ENCODE measurements at places on chromosomes 3 and 15.

DNA sequence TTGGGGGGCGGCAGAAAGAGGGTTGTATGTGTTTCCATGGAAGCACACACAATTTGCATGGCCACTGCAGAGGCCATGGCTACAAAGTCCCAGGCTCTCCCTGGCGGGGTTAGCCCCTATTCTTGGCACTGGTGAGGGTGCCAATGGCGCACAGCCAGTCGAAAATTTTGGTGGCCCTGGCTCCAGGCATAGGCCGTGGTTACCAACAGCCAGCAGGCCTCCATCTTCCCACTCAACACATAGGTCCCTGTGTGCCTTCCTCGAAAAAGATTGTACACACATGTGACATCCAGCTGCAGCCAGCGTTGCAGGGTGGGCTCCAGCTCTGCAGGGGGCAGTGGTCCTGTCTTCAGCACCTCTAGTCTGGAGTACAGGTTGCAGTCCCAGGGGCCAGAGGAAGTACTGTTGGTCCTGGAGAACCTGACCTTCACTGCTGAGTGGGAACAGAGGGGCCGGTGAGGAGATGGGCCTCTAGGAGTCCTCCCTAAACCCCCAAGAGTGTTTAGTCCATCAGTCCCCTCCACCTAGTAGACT is 7.1 kb downstream of the P4HTM start:
- no peak for DNase-seq

GRCh38 chr15:41866263-41866703 is 27.6 kb downstream of the SPTBN5 start:
- no peak for DNase-seq

DNA sequence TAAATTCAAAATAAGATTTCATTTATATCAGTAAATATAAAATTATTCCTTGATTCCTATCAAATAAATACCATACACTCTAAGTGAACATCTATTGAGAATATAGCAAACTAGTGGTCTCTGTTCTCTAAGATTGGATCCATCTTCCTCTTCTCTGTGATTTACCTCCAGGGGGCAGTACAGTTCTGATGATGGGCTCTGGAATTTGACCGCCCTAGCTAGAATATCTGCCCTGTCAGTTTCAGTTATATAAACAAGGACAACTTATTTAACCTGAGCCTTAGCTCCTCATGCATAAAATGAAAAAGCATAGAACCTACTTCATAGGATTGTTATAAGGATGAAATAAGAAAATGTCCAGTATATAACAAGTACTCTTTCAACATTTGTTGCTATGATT is 171.1 kb upstream of the CCDC54 start:
- peak; percentile 51 for DNase-seq

GRCh38 chr3:169232863-169233262 is 430.6 kb downstream of the MECOM start:
- DNase-seq: no peak

DNA sequence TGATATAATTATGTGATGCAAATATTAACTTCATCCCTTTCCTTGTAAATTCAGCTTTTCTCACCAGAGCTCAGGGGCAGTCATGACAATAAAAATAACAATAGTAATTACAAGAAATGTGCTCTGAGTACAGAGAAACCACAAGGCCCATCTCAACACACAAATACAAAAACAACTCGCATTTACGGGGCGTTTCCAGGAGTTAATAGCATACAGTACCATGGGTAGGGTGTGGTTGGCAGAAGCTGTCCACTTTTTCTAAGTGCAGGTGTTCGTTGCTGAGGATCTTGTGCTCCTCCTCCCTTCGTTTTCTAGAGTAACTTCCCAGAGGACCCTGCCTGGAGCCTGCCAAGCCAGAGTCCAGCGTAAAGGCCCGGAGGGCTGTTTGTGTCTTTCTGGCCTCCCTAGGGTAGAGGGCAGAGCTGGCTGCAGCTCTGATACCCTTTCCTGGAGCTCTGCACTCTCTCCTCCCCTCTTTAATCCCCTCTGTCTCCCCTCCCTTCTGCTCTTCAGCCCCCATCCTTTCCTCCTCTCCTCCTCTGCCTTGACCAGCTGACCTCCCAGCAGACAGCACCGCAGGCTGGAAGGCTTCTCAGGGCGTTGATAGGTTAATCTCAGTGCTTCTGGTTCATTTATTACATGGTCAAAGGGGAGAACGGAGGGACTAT is 11.4 kb downstream of the SEMA3G start:
- no peak for DNase-seq

- no peak for DNase-seq
Measured at GRCh38 chr15:74460298-74460697, 662 bp downstream of the UBL7 start.

GRCh38 chr15:81480645-81481053 is 106.6 kb upstream of the TMC3 start:
- peak; percentile 74 for DNase-seq

DNA sequence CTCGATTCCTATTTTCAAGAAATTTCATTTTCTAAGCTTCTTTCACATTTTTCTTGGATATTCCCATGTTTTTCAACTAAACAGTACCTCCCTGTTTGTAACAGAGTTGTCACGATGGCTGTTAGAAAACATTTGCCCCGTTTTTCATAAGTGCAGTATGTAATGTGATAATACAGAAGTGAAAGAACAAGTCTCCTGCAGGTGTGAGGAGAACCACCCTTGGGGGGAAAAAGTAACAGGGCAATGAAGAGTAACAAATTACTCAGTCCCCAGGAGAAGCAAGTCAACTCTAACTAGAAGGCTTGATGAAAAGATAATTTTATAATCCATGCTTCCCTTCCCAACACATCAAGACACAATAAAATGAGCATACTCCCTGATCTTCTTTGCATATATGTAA is 493.3 kb downstream of the FOXP1 start:
- DNase-seq: no peak

DNA sequence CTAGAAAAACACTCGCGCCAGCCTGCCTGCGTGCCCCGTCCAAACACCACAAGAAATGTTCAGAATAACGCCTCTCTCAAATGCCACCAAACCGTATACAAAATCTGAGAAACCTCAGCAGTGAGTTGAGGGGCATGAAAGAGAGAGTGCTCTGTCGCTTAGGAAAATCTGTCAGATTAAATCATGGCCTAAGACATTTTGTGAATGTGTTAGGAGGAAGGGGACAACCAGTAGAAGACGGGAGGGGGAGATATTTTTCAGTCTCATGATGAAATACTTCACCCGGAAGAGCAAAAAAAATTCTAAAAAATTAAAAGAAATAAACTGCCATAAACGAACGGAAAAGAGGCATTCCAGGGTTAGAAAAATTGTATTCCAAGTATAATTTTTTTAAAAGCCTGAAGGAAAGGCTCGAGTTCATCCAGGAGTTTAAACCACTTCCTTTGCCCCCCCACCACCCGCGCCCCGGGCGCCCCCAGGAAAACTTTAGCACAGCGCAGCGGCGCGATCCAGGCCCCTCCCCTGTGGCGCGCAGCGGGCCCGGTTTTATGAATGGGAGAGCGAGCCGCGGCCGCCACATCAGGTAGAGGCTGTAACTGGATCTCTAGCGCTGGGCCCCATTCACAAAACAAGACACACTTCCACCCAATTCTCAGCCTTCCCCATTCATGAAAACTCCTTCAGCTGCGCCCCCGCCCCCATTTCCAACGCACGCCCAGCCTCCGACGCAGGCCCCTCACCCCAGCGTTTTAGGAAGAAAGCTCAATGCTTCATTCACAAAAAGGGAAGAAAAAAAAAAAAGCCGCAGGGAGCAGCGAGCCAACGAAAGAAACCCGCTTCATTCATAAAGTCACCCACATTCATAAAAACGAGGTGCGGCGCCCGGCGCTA is 1.4 kb downstream of the ETV5 start:
- peak; percentile 86 for DNase-seq

GRCh38 chr3:195080125-195080524 is 190.8 kb downstream of the XXYLT1 start:
- no peak for DNase-seq

GRCh38 chr3:89375451-89375850 is 268.0 kb downstream of the EPHA3 start:
- peak; percentile 40 for DNase-seq

- no peak for DNase-seq
Measured at GRCh38 chr3:150393745-150394144, 14.4 kb upstream of the TSC22D2 start.

DNA sequence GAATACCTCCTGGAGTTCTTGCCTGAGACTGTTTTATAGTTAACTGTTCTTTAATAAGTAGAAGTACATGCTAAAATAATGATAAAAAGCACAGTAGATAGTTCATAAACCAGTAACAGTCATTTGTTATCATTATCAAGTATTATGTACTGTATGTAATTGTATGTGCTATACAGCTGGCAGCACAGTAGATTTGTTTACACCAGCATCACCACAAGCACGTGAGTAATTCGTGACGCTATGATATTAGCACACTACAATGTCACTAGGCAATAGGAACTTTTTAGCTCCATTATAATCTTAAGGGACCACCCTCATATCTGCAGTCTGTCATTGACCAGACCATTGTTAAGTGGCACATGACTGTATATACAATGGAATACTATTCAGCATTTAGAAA is 534.7 kb downstream of the FHIT start:
- DNase-seq: no peak

- no peak for DNase-seq
Measured at GRCh38 chr3:197337214-197337613, 38.8 kb upstream of the DLG1 start.

DNA sequence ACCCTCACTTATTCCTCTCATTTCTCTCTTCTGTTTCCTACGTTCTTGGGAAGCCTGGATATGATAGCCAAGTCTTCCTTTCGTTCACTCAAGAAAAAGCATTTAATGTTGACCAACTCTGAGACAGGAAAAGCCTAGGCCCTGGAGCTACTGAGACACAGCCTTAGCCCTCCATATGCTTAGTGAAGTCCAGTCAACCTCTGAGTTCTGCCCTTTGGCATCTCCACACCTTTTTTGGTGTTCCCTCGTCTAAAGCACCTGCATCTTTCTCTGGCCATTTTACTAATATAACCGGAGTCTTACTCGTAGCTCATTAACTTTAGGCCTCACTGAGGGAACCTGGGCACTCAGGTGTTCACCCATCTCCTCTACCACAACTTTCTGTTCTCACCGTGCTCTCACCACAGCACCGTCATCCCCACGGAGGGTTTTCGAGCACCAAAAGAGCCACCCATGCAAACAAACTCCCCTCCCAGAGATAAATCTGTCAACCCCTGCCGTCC is 632 bp downstream of the MTHFS start:
- DNase-seq: no peak

GRCh38 chr3:178170698-178171535 is 365.3 kb upstream of the KCNMB2 start:
- DNase-seq: peak; percentile 96

- no peak for DNase-seq
Measured at GRCh38 chr15:70286113-70286806, 188.5 kb upstream of the TLE3 start.

DNA sequence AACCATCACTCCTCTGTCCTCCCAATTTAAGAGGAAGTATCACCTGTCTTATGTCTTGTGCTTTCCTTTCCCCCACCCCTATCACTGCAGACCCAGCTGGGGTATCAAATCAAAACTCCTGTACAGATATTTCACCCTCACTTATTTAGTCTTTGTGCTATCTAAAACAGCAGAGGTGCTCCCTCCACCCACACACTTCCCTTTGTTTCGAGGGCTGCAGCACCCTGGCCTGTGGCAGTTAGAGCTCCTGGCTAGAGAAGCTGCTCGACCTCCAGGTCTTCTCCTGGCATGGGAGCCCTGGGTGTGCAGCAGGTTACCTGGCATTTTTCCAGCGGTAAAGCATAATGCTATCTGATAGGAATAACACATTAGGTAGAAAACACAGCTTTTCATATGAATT is 181.4 kb upstream of the BCL6 start:
- no peak for DNase-seq

GRCh38 chr3:100641471-100642032 is 32.2 kb downstream of the ADGRG7 start:
- no peak for DNase-seq

- no peak for DNase-seq
Measured at GRCh38 chr15:77817434-77817833, 184.7 kb upstream of the LINGO1 start.

GRCh38 chr3:79661896-79662295 is 105.9 kb downstream of the ROBO1 start:
- no peak for DNase-seq

DNA sequence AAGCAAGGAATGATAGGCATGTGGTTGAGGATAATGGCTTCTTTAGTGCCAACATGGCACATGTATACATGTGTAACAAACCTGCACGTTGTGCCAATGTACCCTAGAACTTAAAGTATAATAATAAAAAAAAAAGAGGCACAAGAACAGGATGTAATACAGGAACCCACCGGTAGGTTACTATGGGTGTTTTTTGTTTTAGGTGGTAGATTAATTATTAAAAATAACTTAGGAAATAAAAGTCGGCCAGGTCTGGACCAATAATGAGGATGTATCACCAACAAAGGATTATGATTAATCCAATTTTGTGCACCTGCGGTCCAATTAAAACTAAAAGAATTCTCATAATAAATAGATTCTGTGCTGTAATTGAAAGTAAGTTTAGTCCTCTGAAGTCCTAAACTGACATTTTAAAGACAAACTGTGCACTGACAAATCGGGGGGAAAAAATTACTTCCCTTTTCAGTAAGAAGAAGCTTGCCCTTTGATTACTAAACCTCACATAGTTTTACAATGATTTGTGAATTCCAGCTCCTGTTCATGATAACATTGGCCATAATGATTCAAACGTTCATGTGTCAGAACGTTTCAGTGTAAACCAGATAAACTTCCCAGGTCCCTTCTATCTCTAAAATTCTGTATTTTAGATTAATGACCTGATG is 62.2 kb downstream of the CASR start:
- peak; percentile 51 for DNase-seq

GRCh38 chr15:36251450-36251849 is 328.0 kb upstream of the CDIN1 start:
- DNase-seq: no peak

DNA sequence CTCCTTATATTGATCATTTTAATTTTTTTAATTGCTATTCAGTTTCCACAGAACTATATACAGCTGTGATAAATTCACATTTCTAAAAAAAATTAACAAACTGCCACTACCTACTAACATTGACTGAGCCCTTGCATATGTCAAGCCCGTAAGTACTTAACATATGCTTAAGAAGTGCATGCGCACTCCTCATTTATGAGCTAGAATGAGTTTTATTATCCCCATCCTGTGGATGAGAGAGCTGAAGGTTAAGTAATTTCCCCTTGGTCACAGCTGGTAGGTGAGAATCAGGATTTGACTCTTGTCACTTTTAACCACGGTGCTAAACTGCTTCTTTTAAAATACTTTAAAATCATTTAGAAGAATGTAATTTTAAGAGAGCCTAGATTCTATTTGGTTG is 25.9 kb downstream of the CXCR6 start:
- DNase-seq: no peak

- no peak for DNase-seq
Measured at GRCh38 chr15:41620536-41621199, 39.5 kb upstream of the MGA start.

- DNase-seq: no peak
Measured at GRCh38 chr3:6640907-6641306, 220.0 kb upstream of the GRM7 start.

DNA sequence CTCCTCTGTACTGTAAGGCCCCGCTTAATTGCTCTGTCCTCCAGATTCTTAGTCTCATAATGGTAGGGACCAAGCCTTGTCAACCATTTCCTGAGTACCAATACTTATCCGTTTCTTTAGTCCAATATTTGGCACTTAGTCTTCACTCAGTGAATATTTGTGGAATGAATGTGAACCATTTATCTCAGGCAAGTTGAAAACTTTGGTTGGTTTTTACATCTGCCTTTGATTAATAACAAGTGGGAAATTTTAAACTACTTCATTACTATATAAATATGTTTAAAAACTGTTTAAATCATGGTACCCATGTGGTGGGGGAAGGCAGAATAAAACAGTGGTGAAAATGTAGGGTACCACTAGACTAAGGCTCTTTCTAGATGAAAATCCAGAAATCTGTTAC is 15.2 kb downstream of the CA12 start:
- peak; percentile 91 for DNase-seq

Data from fibroblast of upper back skin (primary cell).